NCI-H1105 (cell line): ENCODE measurements at places on chromosomes 2 and 18.

- DNase-seq: no peak
These were observed 210.4 kb downstream of the SOCS6 start for GRCh38 chr18:70499218-70499691.

- DNase-seq: no peak
These were observed 94.1 kb downstream of the DNER start for GRCh38 chr2:229620289-229620688.

DNA sequence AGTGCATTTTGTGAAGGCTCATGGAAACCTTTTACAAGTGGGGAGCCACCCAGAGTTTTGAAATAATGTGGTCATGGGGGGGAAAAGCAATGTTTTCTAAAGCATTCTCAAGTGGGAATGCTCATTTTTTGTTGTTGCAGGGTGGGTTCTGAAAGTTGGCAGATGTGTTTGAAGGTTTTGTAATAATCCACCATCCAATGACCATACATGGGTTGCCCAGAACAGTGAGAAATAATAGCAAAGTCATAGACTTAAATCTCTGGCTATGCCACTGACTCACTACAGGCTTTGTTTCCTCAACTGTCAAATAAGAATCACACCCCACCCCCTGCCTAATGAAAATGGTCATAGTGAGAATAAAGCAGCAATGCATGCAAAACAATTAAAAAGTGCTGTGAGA is 2.9 kb downstream of the DSG3 start:
- no peak for DNase-seq

DNA sequence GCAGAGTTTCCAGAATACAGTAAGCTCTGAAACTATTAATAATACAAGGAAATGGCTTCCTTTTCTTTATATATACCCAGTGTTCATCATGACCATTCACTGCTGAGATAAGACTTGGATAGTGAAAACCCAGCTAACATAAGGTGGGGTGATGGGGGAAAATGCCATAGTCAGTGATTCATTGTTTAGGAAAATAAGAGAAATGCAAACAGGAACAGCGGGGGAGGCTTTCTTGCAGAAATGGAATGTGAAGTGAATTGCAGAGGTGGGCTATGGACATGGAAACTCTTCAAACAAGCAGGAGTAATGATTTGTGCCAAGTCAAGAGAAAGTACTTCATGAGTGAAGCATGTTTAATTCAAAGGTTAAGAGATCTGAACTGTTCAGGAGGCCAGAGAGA is 519.4 kb downstream of the TDRD15 start:
- DNase-seq: no peak

- no peak for DNase-seq
These were observed 72.9 kb downstream of the NDUFA10 start for GRCh38 chr2:239952251-239952650.

DNA sequence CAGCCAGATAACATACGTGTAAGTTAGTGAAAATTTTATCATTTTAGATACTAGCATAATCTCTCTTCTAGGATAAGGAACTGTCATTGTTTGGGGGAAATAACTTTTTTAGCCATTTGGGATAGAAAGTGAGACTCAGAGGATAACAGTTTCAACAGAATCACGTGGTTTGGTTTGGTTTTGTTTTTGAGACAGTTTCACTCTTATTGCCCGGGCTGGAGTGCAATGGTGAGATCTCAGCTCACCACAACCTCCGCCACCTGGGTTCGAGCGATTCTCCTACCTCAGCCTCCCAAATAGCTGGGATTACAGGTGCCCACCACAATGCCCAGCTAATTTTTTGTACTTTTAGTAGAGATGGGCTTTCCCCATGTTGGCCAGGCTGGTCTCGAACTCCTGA is 323.2 kb upstream of the MEIS1 start:
- no peak for DNase-seq

DNA sequence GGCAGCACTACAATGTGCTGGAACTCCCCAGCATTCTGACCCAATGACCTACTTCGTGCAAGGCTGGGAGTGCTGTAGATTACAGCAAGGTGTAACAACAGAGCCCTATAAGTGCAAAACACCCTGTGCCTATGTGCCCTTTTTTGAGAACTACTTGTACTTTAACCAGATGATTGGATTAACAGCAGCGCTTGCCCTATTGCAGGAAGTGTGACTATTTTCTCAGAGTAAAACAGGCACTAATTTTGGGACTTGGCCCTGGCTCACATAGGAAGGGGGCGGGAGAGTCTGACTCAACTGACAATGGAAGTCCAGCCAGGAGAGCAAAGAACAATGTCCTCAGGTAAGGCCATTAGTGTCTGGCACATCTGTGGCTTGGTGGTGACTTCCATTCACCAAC is 35.6 kb upstream of the RNF125 start:
- no peak for DNase-seq

GRCh38 chr2:119338826-119339561 is 27.6 kb downstream of the C2orf76 start:
- no peak for DNase-seq

DNA sequence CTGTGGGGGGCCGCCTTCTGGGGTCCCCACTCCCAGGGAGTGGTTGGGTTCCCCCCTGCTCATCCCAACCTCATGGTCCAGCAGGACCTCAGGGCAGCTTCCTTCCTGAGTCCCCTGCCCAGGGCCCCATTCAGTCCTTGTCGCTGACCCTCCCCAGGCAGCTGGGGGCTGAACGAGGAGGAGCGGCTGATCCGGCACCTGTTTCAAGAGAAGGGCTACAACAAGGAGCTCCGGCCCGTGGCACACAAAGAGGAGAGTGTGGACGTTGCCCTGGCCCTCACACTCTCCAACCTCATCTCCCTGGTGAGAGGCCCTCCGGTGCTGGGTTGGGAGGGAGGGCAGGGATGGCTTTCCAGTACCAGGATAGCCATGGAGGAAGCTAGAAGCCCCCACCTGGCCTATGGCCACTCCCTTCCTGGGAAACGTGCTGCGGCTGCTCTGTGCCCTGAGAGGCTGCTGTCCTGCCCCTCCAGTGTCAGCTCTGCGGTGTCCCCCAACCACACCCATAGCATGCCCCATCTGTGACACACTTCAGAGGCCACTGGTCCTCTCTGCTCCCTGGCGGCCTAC is 497 bp downstream of the CHRND start:
- DNase-seq: no peak

GRCh38 chr2:23926290-23926749 is 603 bp downstream of the ATAD2B start:
- DNase-seq: no peak

DNA sequence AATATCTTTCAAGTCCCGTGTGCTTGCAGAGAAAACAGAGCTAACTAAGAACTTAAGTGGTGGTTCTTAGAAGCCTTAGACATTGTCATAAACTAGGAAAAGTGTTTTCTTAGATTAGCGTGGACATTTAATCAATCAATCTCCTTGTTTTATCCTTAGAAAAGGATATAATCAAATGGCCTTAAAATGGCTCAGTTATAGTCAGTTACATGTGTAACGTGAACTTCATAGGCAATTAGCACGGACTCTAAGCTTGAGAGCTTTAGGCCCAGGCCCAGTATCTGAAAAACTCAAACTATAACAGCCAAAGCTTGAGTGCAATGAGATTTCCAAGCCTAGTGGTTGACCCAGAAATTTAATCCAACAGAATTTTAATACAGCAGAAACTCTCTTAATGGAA is 43.5 kb upstream of the SP3 start:
- no peak for DNase-seq

DNA sequence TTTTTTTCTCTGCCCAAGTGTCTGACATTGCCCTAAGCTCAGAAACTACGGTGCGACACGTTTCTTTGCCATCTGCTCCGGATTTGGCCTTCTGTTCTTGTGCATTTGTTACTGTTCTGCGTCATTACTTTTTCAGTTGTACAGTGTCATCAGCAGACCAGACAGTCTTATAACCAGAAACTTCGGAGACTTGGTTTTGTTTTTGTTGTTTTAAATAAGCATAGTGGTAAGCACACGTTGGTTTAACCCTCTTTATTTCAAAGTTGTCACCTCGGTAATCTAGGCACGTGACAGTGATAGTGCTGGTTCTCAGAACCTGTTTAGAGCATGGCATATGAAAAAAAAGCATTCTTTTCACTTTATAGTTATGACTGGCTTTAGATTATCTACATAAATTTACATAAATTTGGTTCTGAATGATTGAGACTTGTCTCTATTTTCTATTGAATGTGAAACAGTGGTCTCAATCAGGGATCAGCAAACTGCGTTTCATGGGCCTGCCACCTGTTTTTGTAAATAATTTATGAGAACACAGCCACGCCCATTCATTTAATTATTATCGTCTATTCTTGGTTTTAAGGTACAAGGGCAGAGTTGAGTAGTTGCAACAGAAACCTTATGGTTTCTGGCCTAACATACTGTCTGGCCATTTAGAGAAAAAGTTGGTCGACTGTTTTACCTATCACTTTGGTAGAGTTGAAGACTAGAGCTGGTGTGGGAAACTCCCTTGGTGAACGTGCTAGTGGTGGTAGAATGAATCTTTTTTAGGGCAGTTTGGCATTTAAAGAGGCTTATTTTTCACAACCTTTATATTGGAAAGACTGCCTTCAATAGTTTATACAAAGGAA is 106.5 kb downstream of the ZNF532 start:
- DNase-seq: no peak

DNA sequence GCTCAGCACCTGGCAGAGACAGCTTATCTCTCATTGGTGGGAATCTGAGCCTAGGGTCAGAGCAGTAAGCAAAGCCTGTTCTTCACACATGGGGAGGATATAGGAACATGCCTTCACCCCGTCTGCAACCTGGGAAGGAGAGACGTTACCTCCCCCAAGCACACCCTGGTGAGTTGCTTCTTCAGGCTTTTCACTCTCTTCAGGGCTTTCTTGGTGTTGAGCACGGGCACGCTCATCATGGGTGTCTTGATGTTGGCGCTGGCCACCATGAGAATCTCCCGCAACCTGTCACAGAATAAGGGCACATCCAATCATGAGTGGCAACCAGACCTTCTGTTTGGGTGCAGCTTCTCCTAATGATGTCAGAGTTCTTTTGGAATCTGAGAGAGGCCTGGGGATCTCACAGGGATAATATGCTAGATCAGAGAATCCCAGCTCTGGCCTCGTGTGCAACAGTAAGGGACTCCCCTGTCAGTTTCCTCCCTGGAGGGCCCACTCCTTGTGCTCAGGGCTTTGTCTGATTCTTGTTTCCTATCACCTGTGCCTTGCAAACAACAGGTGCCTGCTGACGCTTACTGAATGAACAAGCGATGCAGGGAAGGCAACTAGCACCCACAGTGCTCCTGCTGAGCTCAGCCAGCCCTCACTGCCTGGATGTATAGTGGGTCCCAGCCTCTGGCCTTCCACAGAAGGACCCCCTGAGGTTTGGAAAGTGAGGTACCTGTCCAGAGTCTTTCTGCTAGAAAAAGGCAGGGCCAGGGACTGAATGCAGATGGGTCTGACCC is 66.3 kb downstream of the POLR1A start:
- DNase-seq: no peak

- DNase-seq: no peak
These were observed 11.1 kb downstream of the HDAC4 start for GRCh38 chr2:239389414-239390329.

DNA sequence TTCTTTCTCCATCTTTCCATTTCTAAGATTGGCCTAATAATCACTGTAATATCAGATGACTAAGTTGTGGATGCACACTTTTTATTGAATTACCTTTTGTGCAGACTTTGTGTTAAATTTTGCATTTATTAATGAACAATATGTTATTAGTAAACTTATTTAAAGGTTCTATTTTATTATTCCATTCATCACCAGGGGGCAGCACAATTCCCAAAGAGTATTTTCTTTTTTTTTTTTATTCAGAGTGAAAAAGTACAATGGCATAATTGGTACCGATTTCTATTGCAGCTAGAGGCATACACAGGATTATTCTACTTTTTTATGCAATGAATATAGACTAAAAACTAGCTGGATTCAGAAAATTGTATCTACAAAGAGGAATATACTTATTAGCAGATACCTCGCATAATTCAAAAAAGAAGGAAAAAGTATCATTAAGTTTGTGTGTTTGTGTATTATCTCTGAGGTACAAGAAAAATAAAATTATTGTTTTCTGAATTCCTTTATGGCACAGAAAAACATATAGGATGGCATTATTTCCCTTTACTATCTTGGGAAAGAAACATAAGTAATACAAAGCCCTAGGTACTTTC is 390.6 kb downstream of the ERBB4 start:
- DNase-seq: no peak

DNA sequence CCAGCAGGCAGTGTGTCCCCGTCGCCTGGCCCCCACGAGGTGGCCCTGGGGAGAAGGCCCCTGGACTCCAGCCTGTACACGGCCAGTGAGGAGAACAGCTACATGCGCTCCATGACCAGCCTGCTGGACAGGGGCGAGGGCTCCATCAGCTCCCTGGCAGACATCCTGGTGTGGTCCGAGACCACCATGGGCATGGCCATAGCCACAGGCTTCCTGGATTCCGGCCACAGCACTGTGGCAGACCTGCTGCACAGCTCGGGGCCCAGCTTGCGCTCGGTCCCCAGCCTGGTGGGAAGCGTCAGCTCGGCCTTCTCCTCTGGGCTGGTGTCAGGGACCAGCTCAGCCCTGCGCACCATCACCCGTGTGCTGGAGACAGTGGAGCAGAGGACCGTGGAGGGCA is 1.0 kb downstream of the TEX44 start:
- no peak for DNase-seq

GRCh38 chr2:188291617-188292347 is at the start of gene GULP1:
Gene GULP1 (plus strand): TSS chr2:188291874. CDS start chr2:188477703, 185,829 bp downstream.
- no peak for DNase-seq

- no peak for DNase-seq
These were observed 49.5 kb upstream of the DTNA start for GRCh38 chr18:34660572-34660971.

GRCh38 chr2:6337472-6337820 is 528.3 kb downstream of the CMPK2 start:
- DNase-seq: no peak

- no peak for DNase-seq
These were observed 131.9 kb downstream of the MYO1B start for GRCh38 chr2:191376981-191377629.

GRCh38 chr2:17815468-17816184 is 634 bp upstream of the MSGN1 start:
- no peak for DNase-seq

DNA sequence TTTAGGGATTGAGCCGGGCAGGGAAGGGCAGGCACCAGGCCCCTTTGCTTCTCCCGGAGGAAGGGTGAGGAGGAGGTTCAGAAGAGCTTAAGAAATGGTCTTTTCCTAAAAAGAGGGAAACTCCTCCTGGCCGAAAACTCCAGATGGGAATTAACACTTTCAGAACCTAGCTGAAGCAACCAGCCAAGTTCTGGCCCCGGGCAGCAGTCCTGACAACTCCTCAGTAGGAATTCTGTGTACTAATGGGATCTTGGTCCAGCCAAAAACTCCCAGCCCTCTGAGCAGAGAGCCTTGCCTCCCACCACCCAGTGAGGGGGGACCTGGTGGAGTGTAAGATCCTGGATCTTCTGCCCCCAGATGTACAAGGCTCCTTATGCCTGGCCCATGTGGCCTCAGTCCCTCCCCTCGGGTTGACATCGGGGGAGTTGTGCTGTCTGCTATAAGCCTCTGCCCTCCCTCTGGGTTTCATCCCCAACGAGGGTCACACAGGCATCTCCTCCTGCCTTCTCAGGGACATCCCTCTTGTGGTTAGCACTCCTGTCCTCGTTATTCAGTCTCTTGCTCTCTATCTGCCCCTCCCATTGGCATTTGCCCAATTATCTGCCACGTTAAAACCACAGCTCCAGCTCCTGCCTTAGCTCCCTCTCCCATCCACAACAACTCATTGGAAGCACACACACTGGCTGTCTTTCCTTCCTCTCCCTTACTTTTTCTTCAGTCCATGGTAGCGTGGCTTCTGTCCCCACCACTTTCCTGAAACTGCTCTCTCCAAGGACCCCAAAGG is 184.6 kb downstream of the CYP26B1 start:
- DNase-seq: no peak

GRCh38 chr2:136131961-136132824 is 14.2 kb upstream of the CXCR4 start:
- DNase-seq: no peak
